SIG-M5 (cell line): ENCODE measurements at places on chromosomes 6 and 20.

DNA sequence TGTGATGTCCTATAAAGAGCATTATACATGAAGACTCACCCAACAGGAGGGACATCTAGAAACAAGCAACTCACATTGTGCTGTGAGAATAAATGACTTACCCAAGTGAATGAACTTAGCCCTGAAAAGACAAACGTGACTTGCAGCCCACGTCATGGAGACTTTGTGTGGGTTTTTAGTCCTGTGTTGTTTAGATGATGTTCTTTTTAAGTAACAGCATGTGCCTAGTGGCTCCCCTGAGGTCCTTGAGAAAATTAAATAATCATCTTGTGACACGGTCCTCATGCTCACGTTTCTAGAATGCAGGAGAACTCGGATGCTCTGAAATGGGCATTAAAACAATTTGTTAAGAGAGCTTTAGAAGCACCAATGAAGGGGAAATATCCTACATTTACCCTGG, 165.1 kb downstream of the SASH1 start:
- no peak for DNase-seq

DNA sequence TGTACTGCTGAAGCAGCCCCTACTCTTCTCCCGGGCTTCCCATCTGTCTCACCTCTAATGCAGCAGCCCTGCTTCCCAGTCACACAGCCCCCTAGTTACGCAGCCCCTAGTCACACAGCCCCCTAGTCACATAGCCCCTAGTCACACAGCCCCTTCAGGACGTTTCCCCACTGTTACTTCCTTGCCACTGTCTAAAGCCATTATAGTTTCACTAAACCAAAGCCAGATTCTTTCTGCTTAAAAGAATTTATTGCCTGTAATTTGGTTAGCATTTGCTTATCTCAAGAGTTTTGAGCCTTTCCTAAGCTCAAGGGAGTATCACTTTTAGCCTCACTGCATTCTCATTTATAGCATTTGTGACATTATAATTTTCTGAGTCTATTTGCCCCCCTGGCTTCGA, 127.9 kb downstream of the LMBRD1 start:
- DNase-seq, result no peak

DNA sequence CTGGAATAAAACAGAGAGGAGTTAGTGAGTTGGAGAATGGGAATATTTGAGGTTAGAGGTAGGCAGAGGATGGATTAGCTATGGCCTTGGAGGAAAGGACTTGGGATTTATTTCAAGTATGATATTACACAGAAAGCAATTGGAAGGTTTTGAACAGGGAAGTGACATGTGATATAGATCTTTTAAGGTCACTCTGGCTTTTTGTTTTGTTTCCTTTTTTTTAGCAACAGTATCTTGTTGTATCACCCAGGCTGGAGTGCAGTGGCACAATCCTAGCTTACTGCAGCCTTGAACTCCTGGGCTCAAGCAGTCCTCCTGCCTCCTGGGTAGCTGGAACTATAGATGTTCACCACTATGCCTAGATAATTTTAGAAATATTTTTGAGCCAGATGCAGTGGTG, 190.3 kb downstream of the UTRN start:
- DNase-seq, result no peak

DNA sequence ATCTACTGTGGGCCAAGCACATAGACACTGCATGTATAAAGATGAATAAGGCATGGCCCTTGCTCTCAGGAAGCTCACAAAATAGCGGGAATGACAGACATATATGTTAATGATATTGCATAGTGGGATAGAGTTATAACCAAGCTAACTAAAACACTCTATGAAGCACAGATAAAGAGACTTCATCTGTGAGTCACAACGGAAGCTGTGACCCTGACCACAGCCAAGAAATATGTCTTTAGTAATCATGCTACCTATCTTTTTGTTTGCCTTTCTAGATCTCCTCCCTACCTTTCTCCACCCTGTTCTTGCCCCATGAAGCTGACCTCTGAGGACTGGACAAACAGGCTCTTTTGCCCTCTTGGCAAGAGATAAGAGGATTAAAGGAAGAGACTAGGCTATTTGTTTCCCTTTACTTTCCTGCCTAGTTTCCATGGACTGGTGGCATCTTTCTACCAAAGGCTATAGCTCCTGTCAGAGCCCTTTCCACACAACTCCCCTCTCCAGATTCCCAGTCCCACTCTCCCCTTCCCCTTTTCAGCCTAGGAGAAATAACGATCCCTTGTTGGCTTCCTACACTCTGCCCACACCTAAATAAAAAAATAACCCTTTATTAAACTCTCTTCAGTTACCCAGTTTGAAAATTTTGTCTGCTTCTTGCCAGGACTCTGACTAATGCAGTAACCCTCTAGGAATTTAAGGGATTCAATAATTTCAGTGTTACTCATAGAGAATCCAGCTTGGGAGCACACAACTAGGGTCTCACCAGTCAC, 504.9 kb upstream of the MARCKS start:
- no peak for DNase-seq

DNA sequence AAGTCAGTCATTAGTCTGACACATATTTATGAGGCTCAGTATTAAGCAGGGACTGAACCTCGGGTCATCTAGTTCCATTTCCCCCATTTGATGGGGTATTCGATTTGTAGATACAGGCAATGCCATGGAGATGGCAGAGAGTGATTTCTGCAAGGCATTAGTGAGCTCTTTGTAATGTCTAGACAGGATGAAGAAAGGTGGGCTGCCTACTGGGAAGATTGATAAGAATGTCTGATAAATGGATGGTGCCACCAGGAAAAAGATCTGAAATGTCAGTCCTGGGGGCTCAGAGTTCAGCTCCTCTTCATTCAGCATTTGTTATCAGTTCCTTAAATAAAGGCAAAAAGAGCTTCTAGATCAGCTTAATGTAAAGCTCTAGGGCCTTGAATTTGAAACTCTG, 51.4 kb downstream of the HS3ST5 start:
- no peak for DNase-seq

- DNase-seq, result no peak
Observed at GRCh38 chr6:37695857-37696219, 1.8 kb downstream of the MDGA1 start.

DNA sequence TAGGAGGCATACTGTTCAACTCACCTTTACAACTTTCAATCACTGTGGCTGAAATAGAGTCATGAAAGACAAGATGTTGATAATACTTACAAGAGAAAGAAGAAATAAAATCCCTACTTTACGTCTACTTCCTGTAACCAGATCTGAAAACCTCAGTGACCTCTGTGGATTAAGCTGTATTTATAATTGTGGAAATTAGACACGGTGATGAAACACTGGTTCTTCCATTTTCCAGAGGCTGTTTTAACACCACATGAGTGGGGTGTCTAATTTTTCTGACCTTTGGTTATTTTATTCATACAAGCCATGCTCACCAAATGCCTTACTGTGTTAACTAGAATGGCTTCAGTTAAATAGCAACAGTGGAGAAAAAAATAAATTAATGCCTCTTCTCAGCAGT, 58.5 kb upstream of the HIVEP1 start:
- DNase-seq, result no peak

- no peak for DNase-seq
Observed at GRCh38 chr20:54619181-54619580, 143.8 kb downstream of the DOK5 start.

DNA sequence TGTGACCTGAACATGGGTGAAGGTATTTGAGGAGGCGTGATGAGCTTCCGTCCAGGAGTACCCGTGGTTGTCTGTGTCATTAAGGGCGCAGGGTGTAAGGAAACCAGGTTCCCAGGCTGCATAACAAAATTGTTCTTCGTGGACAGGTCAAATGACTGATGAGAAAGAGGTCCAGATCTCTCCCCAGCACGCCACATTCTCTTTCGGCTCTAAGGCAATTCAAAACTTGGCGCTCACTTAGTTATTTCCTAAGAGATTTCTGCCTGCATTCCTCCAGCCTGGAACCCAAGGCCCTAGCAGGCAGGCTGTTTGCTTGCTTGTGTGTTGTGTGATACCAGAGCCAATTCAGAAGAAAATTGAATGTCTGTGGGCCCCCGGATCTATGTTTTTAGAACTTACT, 139.9 kb downstream of the AGPAT4 start:
- no peak for DNase-seq

- no peak for DNase-seq
Observed at GRCh38 chr6:37622646-37623071, 75.0 kb downstream of the MDGA1 start.

GRCh38 chr6:41061196-41061726, 8.3 kb downstream of the APOBEC2 start:
- DNase-seq, result no peak

- DNase-seq, result no peak
Observed at GRCh38 chr20:17518339-17519052, 12.7 kb downstream of the BFSP1 start.

DNA sequence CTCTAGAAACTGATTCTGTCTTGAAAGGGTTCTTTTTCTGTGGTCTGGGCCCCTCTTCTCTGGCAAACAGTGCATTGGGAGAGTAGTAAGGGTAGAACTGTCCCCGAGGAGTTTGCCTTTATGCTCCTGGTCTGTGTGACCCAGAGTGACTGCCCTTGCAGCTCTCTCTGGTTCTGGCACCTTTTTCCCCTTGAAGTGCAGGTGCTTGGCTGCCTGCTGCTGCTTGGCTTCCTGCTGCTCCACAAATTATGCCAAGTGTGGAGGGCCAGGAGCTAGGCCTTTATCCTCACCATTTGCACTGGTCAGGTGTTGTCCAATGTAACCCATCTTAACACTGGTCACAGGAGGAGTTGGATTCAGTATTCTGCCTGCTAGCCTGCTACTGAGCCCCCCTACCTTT, 11.2 kb downstream of the KIZ start:
- no peak for DNase-seq

GRCh38 chr6:5746053-5746758, 260.5 kb downstream of the NRN1 start:
- DNase-seq, result no peak

GRCh38 chr6:14882394-14883026, 363.4 kb upstream of the JARID2 start:
- DNase-seq, result no peak

DNA sequence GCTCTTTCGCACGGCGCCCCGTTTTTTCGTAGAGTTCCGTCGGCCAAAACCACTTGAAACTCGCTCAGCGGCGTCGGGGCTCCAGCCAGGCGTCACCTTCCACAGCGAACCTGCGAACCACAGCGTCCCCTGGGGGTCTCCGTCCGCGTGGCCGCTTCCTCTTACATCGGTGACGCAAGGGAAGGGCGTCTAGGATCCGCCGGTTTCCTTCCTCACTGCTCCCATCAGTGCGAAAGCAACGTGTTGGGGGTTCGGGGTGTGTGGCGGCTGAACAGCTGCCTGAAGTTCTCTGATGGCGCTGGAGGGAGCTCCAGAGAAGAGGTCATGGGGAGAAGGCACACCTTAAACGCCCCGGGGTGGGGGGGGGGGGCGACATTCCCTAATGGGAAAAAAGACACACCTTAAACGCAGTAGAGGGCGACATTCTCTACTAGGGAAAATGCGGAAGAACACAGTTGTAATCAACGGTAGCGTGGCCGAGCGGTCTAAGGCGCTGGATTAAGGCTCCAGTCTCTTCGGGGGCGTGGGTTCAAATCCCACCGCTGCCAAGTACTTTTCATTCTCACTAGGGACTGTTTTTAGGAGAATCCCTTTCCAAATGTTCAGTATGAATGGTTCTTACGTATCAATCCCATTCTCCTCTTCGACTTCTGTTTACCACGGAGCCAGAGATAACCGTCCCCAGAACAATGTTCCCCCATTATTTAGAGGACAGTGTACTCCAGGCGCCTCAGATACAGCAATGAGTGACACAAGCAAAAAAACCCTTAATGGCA, 16.4 kb downstream of the ZNF311 start:
- no peak for DNase-seq

- DNase-seq, result no peak
Observed at GRCh38 chr6:107473660-107474059, 14.3 kb upstream of the PDSS2 start.

- peak; percentile 73 for DNase-seq
Observed at GRCh38 chr6:16681260-16681873, 79.9 kb downstream of the ATXN1 start.

DNA sequence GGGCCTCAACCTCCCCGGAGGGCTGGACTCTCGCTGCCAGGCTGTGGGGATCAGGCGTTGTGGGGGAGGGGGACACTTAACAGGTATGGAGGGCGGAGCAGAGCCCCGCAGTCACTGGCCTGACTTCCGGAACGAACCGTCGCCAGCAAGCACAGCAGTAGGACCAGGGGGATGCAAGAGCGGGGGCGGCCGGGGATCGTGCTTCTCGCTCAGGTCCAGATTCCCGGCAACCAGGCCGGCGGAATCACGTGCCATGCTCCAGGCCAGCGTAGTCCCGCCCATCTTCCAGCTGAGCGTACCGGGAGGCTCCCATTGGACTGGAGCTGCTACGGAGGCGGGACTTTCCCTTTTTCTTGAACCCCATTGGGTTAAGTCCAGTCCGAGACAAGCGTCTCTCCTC, 10.0 kb upstream of the POU5F1 start:
- no peak for DNase-seq

DNA sequence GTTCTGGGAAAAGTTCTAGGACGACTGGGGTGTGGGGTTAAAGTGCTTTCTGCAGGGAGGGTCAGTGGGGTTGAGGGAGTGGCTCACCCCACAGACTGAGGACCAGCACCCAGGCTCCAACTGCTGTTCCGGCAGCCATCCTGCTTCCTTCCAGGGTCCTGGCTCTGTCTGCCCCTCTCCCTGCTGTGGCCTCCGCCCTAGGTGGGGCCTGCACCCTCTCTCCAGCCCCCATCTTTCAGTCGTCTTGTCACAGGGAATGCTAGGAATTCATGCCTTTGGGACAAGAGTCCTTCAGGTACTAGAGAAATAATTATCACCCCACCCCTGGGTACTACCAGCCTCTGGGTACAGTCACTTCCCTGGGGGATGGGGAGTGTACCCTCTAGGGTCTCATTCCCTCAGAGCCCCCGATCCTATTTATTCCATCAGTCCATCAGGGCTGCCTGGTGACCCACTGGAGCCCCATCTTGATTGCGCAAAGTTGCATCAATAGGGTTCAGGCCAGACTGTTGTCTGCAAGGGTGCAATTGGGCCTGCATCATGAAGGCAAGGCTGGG, at the start of gene AGER:
TSS of gene AGER (minus strand) at position 170 of the 557 bp plus-strand sequence. CDS start at position 139, 31 bp downstream.
- no peak for DNase-seq

GRCh38 chr6:168225471-168225911, 94.1 kb downstream of the DACT2 start:
- DNase-seq, result no peak

- no peak for DNase-seq
Observed at GRCh38 chr6:24391756-24392405, 10.9 kb upstream of the MRS2 start.
